Inflammatory macrophage treated with lipopolysaccharide for 4 hours (primary cell): ENCODE measurements at places on chromosomes 4 and X.

DNA sequence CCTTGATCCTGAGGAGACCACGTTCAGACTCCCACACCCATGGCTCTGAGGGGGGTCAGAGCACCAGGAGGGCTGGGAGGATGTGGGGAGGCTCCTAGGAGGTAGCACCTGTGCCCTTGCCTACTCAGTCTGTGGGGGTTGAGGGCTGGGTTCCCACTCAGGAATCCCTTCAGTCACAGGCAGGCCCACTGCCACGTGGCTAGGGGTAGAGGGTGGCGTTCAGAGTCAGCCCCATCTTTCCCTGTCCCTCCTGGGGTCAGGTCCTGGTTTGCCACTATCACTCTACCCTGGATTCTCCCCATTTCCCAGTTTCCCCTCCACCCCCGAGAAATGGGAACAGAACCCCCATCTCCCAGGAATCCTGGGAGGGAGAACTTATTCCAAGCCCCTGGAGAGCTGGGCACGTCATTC lies 111.3 kb downstream of the PSAPL1 start:
- DNase-seq: no peak

GRCh38 chr4:173420324-173420752 lies 21.4 kb upstream of the SCRG1 start:
- DNase-seq: peak; percentile 25

DNA sequence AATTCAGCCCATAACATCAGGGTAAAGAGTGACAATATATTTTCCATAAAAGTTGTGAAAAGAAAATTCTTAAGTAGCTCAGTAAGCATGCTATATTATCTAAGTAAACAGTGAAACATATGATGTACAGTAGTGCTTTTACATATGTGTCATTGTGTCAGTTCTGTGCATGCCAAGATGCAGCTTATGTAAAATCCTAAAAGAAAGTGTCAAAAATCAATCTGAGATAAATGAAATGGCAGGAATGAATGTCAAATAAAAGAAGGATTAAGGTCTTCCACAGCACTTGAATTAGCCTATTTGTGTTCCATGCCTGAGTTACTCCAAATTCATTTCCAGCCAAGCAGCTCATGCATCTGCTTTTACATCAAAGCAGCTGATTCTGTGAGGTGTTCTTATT lies 452.7 kb upstream of the HS3ST1 start:
- no peak for DNase-seq

GRCh38 chrX:84363051-84363450 lies 139.2 kb downstream of the HDX start:
- DNase-seq: no peak

GRCh38 chr4:150591904-150592303 lies 10.0 kb downstream of the MAB21L2 start:
- DNase-seq: no peak

DNA sequence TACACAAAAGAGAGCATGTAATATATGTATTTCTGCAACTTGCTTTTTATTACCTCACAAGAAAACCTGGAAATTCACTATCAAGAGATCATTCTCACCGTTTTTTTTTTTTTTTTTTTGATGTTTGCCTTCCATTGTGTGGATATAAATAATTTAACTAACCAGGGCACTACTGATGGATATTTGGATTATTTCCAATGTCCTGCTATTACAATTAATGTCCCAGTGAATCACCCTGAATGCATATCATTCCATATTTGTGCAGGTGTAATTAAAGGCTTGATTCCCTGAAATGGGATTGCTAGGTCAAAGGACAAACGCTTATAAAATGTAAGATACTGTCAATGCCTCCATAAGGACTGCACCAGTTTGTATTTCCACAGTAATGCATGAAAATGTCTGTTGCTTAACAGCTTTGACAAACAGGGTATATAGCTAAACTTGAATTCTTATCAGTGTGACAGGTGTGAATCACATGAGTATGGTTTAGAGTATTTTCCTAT lies 87.8 kb downstream of the NCAPG start:
- DNase-seq: no peak

GRCh38 chrX:19886883-19887531 lies 393 bp downstream of the SH3KBP1 start:
- DNase-seq: peak; percentile 30

DNA sequence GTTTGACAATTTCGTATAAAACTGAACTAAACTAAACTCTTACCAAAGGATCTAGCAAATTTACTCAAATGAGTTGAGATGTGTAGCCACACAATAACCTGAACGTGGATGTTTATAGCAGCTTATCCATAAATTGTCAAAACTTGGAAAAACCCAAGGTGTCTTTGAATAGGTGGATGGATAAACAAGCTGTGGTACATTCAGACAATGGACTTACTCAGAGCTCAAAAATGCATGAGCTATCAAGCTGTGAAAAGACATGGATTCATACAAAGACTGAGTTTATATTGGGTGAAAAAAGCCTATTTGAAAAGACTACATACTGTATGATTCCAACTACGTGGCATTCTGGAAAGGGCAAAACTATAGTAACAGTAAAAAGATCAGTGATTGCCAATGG lies 69.5 kb downstream of the LARP1B start:
- DNase-seq: no peak

GRCh38 chrX:56729152-56729850 lies at the start of gene NBDY:
TSS of gene NBDY (plus strand) at chrX:56729243. CDS start at chrX:56729354, 111 bp downstream.
- DNase-seq: peak; percentile 47

DNA sequence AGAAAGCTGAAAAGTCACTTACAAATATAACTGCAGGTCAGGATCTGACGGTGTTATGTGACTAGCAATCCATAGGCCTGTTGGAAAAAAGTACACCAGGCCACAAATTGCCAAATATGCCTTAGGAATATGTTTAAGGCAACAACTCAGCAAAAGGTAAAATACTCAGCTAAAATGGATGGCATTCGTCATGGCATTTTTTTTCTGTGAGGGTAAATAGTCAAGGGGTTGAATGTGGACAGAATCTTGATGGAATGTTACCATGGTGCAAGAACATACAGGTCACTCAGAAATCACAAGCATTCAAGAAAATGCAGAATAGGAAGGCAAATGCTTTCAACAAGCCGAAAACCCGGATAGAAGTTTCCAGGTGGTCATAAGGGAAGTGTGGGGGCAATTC lies 121.7 kb upstream of the MBNL3 start:
- no peak for DNase-seq

DNA sequence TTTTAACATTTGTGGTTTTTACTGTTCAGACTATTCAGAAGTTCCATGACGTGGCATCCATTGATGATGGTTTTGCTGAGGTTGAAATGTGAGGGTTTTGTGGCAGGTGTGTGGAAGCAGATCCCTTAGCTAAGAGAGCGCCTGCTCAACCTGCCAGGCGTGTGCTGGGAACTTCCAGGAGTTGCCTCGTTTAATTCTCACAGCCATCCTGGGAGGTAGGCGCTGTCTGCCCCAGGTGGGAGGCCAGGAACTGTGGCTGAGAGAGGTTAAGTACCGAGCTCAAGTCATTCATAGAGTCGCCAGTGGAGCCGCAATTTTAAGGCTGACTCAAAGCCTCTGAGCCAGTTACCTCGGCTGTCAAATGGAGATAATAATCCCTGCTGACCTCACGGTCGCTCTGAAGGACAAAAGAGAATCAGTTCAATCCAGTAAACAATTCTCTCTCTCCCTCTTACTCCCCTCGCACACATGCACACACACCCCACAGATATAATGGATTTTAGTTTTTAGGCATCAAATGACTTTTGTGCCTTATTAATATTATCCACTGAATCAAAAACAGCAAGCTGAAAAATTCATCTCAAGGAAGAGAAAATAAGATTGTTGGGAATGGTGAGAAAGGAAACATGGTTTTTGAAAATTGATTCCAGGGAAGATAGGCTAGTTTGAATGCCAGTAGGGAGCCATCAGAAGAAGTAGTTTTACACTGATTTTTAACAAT lies 171.3 kb downstream of the PTTG2 start:
- no peak for DNase-seq

- DNase-seq: peak; percentile 75
Observed at GRCh38 chrX:56765811-56766553, 36.9 kb downstream of the NBDY start.

- DNase-seq: no peak
Observed at GRCh38 chrX:13898083-13898482, 81.2 kb upstream of the GPM6B start.

DNA sequence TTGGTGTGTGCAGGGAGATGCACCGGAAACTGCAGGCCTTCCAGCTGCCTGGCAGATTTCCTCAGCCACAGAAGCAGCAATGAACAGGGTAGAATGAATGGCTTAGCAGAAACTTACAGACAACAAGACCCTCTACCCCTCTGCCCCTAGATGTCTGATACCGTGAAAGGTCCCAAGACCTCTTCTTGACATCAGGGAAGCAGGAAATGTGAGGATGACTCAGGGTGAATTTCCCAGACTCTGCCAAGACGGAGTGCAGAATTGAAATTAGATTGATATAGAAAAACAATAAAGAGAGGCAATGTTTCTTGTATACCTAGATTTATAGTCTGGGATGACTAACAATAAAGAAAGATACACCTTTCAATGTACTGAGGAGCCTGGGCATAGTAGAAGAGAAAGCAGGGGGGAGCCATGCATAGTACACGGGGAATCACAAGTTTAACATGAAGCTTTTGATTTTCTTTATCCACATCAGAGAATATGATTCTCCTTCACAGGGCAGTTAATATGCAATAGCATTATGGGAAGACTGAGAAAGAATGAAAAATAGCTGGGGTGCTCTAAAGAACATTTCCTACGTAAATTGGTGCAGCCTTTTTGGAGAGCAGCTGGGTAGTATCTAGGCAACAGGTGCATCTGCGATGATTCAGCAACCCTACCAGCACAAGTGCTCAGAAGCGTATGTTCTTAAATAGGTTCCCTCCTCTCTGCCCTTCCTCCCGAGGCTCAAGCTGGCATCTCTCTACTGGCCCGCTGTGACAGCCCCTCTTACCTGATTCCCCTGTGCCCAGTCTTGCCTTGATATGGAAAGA lies 18.3 kb upstream of the CXCR3 start:
- DNase-seq: no peak

DNA sequence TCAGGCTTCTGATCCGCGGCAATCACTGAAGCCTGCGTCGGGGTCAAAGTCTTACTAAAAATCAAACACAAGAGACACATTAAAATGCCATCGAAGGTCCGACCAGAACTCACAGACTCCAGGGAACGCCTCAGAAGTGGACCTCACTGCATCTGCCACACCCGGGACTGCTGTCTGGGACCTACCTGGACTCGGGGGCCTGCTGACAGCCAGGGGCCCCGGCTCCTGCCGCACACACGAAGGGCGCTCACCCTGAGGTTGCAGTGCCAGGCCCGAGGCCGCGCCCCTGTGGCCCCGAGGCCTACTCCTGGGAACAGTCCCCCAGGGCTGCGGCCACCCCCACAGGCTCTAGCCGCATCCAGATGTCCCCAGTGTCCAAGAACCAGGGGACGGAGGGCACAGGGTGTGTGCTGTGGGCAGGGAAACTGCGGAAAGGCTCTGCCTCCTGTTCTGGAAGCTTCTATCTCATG lies 7.4 kb downstream of the CTBP1 start:
- DNase-seq: no peak

- peak; percentile 36 for DNase-seq
Observed at GRCh38 chr4:101527188-101527587, 179.9 kb upstream of the PPP3CA start.

DNA sequence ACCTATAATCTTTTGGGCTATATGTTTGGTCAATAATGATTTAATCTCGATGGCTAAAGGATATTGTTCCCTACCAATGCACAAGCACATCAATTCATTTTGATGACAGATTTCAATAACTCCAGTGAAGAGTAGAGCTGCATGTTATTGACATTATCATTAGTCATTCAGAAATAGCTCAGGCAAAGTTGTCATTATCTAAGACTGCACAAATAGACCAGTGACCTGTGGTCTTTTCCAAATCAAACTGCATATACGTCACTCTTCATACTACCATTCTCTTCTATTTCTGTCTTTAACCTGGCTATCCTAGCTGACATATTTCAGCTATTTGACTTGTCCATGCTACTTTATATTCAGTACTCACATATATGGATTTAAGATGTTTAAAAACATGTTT lies 1050.8 kb downstream of the C4orf33 start:
- DNase-seq: no peak

DNA sequence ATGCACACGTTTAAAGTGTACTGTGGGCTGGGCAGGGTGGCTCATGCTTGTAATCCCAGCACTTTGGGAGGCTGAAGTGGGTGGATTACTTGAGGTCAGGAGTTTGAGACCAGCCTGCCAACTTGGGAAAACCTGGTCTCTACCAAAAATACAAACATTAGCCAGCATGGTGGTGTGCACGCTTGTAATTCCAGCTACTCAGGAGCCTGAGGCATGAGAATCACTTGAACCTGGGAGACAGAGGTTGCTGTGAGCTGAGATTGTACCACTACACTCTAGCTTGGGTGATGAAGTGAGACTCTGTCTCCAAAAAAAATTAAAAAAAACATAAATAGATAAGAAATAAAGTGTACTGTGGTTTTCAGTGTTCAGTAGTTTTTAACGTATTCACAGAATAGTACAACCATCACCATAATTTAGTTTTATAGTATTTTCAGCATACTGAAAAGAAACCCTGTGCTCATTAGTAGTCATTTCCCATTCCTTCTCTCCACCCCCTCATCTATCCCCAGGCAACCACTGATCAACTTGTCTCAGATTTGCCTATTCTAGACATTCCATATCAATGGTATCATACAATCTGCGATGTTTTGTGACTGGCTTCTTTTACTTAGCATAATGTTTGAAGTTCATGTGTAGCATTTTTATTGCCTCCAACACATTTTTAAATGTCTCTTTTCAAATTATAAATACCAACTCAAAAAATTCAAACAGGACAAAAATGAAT lies 19.1 kb downstream of the SLAIN2 start:
- no peak for DNase-seq

GRCh38 chrX:137305404-137305803 lies 260.5 kb upstream of the ZIC3 start:
- no peak for DNase-seq

GRCh38 chr4:1234309-1234695 lies 14.6 kb downstream of the CTBP1 start:
- DNase-seq: no peak

- DNase-seq: no peak
Observed at GRCh38 chrX:52280812-52281211, 88.0 kb upstream of the XAGE2 start.

DNA sequence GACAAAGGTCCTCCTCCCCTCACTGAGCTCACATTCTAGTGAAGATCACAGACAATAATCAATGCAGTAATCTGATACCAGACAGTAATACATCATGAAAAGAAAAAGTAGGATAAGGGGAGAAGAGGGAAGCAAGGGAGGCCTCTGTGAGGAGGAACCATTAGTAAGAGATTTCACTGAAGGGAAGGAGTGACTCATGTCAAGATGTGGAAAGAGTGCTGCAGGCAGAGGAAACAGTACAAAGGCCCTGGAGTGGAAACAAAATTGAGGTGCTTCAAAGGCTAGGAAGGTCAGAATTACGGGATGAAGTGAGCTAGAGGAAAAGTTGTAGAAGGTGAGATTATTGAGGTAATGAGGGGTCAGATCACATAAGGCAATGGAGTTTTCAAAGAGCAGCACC lies 38.1 kb downstream of the LAMTOR3 start:
- peak; percentile 92 for DNase-seq

DNA sequence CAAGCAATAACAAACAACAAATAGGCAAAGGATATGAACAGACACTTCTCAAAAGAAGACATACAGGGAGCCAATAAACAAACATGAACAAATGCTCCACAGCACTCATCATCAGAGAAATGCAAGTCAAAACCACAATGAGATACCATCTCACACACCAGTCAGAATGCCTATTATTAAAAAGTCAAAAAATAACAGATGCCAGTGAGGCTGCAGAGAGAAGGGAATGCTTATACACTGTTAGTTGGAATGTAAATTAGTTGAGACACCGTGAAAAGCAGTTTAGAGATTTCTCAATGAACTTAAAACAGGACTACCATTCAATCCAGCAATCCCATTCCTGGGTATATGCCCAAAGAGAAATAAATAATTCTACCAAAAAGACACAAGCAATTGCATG lies 129.8 kb upstream of the MAGEB2 start:
- DNase-seq: no peak
